ENCODE measurements at places on chromosomes 4 and X.

- no peak for DNase-seq
Observed at GRCh38 chr4:178296669-178297068, 854.4 kb upstream of the AGA start.

DNA sequence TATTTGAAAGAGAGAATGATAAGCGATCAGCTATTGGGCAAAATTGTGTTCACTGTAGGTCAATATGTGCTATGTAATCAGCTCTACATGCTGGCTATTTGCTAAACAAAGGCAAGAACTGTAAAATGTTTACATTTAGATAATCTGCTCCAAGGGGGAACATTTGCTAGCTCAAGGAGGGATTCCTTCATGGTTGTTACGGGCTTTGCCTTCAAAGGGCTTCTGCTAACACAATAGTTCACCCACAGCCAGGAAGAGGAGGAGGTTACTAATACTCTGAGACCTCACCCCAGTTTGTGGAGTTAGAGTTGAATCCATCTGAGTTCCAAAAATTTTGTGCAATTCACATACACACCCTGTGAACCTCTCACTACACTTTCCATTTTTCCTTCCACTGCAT lies 107.6 kb upstream of the BMP3 start:
- no peak for DNase-seq

DNA sequence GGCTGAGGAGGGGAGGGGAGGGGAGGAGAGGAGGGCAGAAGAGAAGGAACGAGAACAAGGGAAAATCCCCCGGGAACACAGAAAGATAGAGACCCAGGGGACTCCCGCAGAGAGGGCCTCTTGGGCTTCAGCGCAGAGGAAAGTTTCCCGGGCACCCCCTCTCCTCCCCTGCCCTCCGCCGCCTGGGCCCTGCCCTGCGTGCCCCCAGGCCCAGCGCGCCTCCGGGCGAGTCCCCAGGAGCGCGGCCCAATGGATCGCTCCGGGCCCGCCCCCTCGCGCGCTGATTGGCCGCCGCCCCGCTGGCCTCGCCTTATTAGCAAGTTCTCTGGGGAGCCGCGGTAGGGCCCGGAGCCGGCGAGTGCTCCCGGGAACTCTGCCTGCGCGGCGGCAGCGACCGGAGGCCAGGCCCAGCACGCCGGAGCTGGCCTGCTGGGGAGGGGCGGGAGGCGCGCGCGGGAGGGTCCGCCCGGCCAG lies at the start of gene MSX1:
Gene MSX1, plus strand, starts transcription at position 341 of the 474 bp plus-strand sequence. CDS start 235 bp downstream, outside the sequence.
- DNase-seq: peak; percentile 64

DNA sequence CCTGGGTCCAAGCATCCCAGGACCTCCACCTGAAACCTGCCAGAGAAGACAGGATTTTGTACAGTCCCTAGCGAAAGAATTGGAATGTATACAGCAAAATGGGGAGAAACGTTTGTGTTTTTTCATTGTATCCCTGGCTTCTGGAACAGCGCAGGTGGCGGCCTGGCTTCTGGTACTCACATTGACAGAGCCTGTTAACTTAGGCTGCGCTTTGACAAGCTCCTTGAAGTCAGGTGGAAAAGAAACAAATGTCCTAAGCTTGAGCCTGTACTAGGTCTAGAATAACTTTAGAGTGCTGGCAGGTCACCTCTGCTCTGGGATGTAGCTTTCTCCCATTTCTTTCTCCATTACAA lies 343.7 kb upstream of the KLF3 start:
- no peak for DNase-seq

- no peak for DNase-seq
Observed at GRCh38 chrX:154749856-154750255, 1.0 kb downstream of the GAB3 start.

DNA sequence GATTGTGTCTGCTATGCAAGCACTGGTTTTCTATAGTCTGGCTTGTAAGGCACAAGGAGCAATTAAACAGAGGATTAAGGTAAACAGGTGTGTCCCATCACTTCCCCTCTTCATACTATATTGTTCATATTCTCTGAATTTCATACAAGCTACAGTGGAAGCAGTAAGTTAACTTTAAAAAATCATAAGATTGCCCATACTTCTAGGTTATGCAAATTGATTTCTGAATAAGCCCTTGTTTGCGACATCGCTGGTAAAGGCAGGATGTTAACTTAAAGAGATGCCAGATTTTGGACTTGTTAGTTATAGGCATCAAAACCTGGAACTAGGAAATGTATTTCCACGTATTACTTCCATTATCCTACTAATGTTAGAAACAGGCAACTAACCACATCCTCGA lies 1.0 kb upstream of the TMEM131L start:
- DNase-seq: no peak

DNA sequence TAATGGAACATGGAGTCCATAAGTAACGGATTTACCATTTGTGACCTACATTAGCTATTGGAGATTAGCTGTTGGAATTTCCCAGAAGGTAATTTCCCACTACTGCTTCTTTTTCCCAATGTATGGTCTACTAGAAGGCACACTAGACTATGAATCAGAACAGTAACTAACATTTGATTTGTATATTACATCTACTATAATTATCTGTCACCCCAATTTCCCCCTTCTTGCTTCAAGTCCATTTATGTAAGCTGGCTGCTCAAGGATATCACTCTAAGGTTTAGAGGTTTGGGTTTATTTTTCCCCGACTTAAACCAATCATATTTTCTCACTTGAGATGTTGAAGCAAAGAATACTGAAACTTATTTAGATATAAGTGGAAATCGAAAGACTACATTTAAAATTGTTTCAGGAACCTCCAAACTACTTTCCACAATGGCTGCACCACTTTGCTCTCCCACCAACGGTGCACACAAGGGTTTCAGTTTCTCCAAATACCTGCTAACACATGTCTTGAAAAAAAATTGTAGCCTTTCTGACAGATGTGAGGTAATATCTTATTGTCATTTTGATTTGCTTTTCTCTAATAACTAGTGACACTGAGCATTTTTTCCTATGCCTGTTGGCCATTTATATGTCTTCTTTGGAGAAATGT lies 33.3 kb upstream of the H2AZ1 start:
- no peak for DNase-seq

DNA sequence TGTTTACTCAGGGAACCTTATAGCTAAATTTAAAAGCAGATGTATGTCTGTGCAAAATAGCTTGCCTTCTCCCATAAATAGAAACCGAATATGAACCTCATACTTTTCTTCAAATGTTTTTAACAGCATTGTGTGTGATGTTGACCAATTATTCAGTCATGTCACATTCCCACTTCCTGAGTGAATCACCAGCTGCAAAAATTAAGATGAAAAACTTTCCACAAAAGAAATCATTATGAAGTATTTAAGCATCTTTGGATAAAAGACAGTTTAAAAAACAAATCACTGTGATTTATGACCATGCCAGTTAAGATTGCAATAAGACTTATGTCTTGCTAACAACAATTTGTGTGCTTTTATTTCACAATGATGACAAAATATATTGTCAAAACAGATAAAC lies 220.1 kb downstream of the PDGFC start:
- DNase-seq: no peak

DNA sequence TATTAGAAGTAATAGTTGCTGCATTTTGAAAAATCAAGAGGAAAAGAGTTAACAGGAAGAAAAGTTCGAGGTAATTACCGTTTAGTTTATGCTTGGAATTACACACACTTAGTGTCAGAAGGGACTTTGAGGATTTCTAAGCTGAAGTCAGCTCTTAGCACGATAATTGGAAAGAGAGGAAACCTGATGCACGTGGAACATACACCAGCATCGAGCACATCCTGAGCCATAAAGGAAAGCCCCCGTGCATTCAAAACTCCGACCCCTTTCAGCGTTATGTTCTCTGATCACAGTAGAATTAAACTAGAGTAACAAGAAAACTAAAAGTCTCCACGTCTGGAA lies 400 bp upstream of the PAQR3 start:
- DNase-seq: no peak

GRCh38 chr4:7325541-7325940 lies 109.2 kb downstream of the PSAPL1 start:
- no peak for DNase-seq

- DNase-seq: no peak
Observed at GRCh38 chrX:8003147-8003883, 76.1 kb upstream of the PNPLA4 start.

Data from astrocyte of the cerebellum (primary cell).